ENCODE measurements at places on chromosomes 6 and 20.

GRCh38 chr6:79030023-79030422 is 48.0 kb downstream of the PHIP start:
- no peak for DNase-seq

DNA sequence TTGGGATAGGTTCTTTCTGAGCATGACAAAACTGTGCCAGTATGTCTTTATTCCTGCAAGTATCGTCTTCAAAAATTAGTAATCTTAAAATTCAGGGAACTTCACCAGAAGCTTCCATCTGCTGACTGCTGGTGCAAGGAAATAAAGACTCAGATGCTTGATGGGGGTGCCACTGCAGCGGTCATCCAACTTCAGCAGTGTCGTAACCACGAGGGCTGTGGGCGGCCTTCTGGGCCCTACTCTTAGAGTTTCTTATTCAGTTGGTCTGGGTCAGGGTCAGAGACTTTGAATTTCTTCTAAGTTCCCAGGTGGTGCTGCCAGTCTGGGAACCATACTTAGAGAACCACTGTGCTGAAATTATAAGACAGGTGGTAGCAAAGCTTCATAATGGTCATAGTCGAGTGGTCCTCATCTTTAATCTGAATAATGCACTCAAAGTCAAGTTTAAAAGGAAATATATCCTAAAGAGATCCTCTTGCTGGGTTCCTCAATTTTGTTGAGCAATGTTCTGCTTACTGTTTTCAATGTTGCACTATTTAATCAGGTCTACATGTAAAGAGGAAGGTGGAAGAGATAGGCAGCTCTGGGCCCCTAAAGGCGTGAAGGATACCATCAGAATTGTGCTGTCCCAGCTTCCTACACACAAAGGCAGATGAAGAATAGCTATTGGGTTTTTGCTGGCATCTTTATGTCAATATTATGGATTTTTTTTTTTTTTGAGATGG is 165.4 kb upstream of the GMDS start:
- no peak for DNase-seq

DNA sequence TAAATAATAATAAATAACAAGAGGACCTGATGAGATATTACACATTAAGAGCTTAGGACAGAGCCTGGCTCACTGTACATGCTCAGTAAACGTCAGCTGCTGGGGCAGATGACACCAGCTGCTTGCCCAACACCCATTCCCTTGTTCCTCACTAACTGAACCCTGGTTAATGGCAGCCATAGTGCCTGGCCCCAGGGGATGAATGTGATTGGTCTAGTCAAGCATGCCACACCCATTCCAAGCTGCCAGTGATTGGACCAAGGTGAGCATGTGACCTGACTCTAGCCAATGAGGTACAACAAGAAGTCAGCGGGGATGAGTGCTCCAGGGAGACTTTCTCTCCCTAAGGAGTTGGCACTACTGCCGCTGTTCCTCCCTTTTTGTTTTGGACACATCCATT is 85.1 kb upstream of the PTPN1 start:
- no peak for DNase-seq

GRCh38 chr20:36737183-36737499 is 8.7 kb downstream of the NDRG3 start:
- no peak for DNase-seq

DNA sequence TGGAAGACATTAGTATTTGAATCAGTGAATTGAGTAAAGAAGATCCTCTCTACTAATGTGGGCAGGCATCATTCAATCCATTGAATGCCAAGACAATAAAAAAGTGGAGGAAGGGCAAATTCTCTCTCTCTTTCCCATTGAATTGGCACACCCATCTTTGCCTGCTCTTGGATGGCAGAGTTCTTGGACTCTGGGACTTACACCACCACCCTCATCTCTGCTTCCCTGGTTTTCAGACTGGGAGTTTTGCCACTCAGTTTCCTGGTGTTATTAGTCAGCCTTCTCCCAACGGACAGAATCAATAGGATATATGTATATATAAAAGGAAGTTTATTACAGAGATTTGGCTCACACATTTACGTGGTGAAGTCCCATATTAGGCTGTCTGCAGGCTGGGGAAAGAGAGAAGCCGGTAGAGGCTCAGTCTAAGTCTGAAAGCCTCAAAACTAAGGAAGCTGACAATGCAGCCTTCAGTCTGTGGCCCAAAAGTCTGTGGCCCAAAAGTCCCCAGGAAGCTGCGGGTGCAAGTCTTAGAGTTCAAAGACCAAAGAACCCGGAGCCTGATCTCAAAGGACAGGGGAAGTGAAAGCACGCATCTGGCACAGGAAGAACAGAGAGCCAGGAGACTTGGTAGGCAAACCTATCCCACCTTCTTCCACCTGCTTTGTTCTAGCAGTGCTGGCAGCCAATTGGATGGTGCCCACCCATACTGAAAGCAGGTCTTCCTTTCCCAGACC is 64.4 kb downstream of the SMPDL3A start:
- DNase-seq: no peak

GRCh38 chr6:120938164-120938875 is 396.0 kb downstream of the TBC1D32 start:
- DNase-seq: no peak

DNA sequence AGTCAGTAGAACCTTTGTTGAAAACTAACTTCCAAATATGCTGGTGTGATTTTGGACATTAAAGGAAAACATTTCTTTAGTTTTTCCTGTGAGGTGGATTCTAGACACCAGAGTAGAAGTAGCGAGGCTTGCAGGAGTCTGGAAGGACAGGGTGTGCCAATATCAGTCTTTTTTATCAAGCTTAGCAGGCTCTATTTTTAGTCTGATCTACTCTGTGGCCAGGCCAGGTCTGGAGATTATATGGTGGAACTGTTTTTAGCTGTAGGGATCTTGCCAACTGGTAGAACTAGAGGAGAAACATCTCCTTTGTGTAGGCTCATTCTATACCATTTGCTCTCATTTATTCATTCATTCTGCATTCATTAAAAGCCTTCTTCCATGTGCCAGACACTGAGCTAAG is 42.7 kb downstream of the LRP11 start:
- no peak for DNase-seq

GRCh38 chr20:53872561-53873229 is 197.7 kb downstream of the BCAS1 start:
- DNase-seq: no peak

DNA sequence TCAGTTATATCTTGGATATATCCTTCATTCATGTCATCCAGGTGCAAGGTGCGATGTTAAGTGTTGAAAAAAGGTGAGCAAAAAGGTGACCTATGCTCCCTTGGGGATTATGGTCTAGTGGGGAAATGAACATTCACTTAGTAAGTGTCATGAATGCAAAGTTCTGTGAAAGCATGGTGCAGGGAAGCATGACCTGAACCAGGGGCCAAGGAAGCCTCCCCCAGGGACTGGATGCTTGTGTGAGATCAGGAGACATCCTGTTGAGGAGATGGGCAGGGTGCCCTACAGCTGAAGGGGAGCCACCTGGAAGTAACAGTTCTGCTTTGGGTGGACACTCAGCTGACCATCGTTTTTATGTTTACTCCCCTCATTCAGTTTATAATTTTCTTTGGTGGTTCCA is 179.5 kb downstream of the SYNDIG1 start:
- DNase-seq: no peak

GRCh38 chr6:160919723-160920440 is 71.7 kb upstream of the MAP3K4 start:
- no peak for DNase-seq

- no peak for DNase-seq
These were observed 101.3 kb downstream of the RALGAPA2 start for GRCh38 chr20:20611167-20611566.

DNA sequence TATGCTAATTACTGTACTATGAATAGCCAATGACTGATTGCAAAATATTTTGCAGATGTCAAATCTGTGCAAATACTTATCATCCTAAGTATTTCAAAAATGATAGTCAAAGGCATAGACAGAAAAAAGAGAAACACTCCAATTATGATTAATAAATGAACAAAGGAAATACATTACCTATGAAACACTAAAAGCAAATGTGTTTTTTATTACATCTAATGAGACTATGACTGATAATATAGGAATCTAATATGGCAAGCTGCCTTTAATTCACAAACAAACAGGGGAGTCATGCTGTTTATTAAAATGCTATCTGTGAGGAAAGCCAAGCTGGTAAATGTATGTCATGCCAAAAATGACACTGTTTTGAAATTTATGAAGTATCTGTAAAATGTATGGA is 713.2 kb upstream of the NRSN1 start:
- DNase-seq: no peak

DNA sequence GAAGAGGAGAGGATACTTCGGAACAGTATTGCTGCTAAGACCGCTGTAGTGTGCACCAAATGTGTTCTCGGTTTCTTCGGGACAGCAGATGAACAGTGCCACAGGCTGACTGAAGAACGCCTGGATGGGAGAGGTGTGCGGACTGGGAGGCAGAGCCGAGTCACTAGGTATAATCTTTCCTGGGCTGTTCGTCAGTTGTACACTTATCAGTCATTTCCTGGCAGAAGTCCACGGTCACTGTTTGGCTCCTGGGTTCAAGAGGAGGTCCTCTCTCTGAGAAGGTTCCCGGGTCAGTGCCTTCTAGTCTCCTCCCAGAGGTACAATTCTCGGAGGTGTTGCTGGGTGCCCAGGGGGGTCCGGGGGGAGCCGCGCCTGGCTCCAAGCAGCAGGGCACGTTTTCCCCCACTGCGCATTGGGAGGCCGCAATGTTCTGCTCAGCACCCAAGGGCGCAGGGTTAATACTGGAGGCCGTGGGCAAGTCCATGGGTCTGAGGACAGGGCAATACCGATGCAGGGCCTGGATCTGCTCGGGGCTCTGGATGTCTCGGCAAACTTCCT is 38.1 kb downstream of the GJA10 start:
- no peak for DNase-seq

GRCh38 chr20:56875052-56875659 is 246.1 kb downstream of the TFAP2C start:
- no peak for DNase-seq

GRCh38 chr20:48823476-48823875 is 4.3 kb downstream of the PREX1 start:
- no peak for DNase-seq

- no peak for DNase-seq
These were observed 358.8 kb upstream of the JAG1 start for GRCh38 chr20:11032611-11033010.

DNA sequence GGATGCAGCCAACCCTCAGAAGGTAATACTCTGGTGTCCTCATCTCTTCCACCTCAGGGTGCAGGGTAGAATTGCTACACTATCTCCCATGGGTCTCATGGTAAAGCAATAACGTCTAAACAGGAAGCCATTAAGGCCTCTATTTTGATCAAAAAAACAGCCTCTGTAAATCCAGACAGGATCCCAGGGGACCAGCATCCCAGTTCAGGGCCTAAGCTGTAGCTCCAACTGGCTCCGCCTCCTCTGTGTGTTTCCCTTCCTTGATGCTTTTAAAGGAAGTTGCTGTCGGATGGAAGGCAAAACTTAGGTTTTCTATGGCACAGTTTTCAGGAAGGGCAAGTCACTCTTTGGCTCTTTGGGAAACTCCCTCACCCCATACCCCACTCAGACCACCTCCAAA is 222.0 kb downstream of the MAFB start:
- no peak for DNase-seq

DNA sequence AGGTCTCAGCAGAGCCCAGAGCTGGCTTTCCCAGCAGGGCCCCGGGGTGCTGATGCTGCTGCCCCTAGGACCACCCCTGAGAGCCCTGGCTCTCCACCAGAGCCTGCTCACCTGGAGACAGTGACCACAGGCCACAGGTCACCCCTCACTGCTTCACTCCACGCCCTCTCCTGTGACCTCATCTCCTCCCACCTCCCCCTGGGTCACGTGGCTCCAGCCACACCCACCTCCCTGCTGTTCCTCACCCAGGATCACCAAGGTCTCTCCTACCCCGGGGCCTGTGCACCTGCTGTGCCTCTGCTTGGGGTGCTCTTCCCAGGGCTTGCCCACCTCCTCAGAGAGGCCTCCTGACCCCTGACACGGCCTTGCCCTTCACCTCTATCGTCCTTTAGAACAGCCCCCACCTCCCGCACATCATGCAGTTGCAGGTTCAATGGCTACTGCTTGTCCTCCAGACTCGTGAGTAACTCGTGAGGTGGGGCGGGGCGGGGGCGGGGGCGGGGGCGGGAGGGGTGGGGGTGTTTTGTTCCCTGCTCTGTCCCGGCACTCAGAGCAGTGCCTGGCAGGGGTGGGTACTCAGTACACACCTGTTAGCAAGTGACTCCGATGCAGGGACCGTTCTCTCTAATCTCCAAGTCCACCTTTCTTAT is 468.0 kb downstream of the PREX1 start:
- no peak for DNase-seq

- DNase-seq: no peak
These were observed 52.6 kb upstream of the GCM1 start for GRCh38 chr6:53201270-53201669.

DNA sequence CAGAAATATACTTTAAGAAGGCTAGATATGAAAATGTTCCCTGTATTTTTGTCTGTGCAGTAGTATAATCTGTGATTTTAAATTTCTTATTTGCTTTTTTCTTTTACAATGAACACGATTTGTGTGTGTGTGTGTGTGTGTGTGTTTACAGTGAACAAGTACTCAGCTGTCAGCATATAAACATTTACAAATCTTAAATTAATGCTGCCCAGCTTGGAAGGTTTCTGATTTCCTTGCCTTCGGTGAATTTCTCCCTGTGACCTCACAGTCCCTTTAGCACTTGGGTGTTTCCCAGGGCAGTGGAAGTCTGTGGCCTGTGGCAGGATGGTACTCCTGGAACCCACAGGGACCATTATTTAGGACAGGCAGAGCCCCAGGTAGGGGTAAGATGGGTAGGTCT is 37.6 kb downstream of the TXLNB start:
- DNase-seq: no peak

GRCh38 chr6:166523782-166524559 is 62.5 kb downstream of the RAMACL start:
- DNase-seq: no peak

GRCh38 chr20:9311132-9311531 is 203.3 kb upstream of the LAMP5 start:
- no peak for DNase-seq

GRCh38 chr6:121770943-121771342 is 335.5 kb downstream of the GJA1 start:
- no peak for DNase-seq

DNA sequence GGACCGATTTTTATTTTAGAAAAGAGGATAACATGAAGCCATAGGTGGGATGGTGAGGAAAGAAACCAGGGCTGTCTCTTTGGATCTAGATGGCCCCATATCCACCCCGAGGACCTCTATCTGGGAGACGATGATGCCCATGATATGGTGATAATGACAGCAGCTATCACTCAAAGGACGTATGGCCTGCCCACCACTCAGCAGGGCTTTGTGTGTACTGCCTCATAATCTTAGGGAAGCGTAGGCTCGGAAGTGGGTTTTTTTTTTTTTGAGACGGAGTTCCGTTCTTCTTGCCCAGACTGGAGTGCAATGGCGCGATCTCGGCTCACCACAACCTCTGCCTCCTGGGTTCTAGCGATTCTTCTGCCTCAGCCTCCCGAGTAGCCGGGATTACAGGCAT is 8.2 kb upstream of the TAF8 start:
- DNase-seq: no peak
